ENCODE measurements at places on chromosomes 3 and 15. TPM values are rescaled to one million over a fixed set of nuclear protein-coding genes. Genes with fewer than 3 reads are reported as not detected.

DNA sequence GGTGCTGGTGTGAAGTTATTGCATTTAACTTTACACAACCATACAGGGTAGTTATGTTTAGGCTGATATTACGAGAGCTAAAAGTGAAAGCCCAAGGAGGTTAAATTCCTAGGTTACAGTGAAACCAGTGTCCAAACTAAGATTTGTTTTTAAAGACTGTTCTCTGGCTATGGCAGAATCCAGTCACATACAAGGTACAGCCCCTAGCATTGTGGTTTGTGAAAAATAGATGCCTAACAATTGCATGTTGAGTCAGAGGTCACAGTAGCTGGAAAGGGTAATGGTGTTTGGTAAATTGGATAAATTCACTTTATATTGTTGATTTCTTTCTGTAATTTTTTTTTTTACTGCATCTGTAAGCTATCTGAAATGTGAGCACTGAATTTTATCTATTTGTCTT, 614.6 kb upstream of the TBL1XR1 start:
- DNase-seq, result no peak

DNA sequence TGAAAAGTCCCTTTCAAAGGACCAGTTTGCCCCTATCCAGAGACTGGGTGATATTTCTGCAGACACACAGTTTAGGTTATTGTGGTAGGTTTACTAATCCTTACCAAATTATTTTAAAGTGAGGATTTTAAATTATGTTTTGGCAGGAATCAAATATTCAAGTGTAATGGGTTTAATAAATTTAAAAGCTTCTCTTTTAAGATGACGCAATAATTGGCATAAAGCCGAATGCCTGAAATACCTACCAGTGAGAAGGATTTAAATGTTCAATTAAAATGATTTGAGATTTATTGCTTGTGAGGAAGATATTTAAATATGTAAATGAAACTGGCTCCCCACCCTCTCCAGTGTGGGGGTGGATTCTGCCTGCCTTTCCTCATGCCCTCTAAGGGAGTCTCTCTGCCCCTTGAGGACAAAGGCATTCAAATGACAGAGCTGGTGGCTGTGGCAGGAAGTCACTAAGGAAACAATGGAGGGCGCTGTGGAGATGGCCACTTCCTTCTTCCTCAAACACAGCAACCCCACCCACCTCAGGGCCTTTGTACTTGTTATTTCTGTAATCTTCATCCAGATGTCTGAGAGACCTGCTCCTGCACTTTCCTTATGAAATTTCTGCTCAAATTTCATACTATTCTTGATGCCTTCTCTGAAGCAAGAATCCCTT, 131.7 kb downstream of the TNIK start:
- DNase-seq, result peak; percentile 70

GRCh38 chr3:53171827-53172505, 11.0 kb downstream of the PRKCD start:
- DNase-seq, result no peak

DNA sequence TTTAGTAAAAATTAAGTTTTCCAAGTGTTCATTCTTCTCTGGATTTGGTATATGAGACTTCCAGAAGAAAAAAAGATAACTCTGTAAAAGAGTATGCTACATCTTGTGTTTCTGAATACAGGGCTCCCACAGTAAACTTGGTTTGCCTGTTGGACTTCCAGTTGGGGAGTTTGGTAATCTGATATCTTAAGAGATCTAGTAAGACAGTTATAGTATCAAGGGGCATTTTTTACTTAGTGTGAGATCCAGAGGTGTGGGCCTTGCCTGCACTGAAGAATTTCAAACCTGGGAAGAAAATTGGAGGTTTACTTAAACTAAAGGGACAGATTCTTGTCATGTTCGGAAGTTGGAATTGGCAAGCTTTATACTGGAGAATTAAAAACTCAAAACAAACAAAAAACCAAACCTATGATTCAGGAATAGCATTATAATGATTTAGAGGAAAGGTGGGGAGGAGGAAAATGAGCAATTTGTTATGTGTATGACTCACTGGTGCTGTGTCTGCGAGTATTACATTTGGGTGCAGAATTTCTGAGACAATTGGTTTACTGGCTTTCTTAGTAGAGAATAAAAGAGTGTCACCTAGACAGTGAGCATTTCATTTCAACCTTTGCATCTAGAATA, 58.9 kb upstream of the ULK4 start:
- DNase-seq, result peak; percentile 92

DNA sequence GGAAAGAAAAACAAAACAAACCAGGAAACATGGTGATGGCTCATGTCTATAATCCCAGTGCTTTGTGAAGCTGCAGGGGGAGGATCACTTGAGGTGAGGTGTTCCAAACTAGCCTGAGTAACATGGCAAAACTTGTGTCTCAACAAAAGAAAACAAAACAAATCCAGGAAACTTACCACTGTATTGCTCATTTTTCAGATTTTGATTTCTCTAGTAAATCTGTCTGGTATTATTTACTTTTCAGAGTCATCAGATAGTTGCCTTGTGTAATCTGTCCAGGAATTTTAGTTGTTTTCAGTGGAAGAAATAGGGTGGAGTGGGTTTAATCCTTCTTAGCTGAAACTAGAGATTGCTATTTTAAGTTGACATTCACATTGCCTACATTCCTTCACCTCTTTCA, 91.8 kb upstream of the ALCAM start:
- peak; percentile 79 for DNase-seq

DNA sequence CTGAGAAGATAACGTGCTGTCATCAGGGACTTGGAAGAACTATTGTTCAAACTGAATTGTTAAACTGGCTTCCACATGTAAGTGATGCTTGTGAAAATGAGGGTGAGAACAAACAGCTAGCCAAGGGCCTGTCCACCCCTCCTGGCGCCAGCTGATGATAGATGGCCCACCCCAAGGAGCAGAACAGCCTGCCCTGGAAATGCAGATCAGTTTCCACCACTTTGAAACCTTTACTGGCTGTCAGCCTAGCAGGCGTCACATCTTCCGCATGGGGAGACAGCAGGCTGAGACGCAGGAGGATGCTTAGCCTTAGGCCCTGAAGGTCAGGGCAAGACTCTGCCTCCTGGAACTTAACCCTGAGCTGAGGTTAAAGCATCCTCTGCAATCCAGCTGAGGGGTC, 6.4 kb upstream of the SLC51B start:
- DNase-seq, result no peak

DNA sequence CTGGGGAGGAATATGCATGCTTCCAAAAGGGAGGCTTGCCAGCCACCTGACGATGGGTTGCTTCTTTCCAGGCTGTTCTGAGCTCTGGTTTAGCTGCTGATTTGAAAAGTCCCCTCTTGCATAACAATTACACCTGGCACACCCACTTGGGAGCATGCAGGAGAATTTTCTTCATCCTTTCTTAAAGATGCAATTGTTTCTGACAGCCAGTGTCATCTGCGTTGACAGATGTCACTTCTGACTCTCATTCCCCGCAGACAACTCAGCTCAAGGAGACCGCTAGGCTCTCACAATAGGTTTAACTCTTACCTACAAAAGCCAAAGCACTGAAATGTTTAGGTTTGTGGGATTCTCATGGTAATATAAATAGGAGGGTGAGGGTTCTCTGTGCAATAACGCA, 185.6 kb upstream of the SYNPR start:
- DNase-seq, result no peak

- DNase-seq, result no peak
These were observed 1354.1 kb upstream of the EPHA6 start for GRCh38 chr3:95460274-95460673.

DNA sequence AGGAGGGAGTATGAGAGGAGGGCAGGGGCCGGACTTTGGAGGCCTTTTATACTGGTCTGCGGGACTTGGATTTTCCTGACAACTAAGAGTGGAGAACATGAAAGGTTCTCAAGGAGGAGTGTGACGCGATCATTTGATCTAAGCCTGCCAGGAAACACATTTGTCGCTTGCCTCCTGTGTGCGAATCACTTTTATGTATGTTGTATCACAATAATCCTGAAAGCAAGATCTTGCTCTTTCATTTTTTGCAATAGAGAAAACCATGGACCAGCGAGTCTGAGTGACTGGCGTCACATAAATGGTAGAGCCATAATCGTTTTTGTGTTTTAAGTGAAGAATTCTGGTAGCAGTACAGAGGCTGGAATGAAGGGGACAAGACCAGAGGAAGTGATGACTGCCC, 100.7 kb downstream of the ARNT2 start:
- DNase-seq, result no peak

GRCh38 chr15:80185152-80185551, 32.4 kb downstream of the FAH start:
- no peak for DNase-seq

Gene CHST13
- total RNA-seq, result not detected

Gene AMIGO3
- total RNA-seq, result 2.0 TPM

Gene GOLGA8K
- 0.47 TPM for total RNA-seq

Gene CSPG5
- 0.93 TPM for total RNA-seq

Gene PLA2G4D
- not detected for total RNA-seq
